ENCODE measurements at places on chromosomes 16 and 17.
A peak's percentile ranks its signal among the peaks of the same experiment; 100 is the strongest.

DNA sequence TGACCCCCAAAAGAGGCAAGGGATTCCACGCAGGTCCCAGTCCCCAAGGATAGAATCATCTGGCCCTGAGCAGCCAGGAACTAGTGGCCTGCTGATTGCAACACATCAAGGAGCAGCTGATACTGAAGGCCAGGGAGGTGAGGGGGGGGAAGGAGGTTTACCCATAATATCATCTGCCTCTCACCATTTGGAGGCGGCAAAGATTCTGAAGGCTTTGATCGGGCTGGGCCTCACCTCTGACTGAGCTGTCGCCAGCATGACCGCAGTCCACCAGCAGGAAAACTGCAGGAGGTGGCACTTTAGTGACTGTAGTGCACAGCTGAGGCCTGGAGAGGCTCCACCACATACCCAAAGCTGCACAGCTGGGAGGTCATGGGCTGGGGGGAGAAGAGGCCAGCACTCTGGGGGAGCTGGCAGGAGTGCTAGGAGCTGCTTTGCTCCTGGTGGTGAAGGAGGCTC, 20.5 kb upstream of the ITGA3 start:
- peak; percentile 68 for DNase-seq

GRCh38 chr17:973053-973452, 6.5 kb downstream of the NXN start:
- no peak for DNase-seq

GRCh38 chr16:3511286-3512180, 10.7 kb downstream of the CLUAP1 start:
- DNase-seq = no peak

DNA sequence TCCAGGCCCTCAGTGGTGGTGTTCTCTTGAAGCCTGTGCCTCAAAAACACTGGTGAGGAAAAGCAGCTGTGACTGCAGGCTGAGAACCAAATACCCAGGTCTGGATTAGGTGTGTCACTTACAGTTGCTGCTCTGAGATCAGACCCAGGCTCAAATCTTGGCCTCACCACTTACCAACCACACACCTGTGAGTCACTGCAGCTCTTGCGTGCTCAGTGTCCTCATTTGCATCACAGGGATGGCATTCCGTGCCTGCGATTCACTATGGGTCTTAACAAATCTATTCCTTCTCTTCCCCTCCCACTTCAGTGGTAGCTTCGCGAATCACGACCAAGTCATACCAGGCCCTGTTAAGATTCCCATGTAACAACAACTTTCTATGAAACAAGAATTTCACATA, 233.4 kb upstream of the HSBP1 start:
- peak; percentile 88 for DNase-seq

DNA sequence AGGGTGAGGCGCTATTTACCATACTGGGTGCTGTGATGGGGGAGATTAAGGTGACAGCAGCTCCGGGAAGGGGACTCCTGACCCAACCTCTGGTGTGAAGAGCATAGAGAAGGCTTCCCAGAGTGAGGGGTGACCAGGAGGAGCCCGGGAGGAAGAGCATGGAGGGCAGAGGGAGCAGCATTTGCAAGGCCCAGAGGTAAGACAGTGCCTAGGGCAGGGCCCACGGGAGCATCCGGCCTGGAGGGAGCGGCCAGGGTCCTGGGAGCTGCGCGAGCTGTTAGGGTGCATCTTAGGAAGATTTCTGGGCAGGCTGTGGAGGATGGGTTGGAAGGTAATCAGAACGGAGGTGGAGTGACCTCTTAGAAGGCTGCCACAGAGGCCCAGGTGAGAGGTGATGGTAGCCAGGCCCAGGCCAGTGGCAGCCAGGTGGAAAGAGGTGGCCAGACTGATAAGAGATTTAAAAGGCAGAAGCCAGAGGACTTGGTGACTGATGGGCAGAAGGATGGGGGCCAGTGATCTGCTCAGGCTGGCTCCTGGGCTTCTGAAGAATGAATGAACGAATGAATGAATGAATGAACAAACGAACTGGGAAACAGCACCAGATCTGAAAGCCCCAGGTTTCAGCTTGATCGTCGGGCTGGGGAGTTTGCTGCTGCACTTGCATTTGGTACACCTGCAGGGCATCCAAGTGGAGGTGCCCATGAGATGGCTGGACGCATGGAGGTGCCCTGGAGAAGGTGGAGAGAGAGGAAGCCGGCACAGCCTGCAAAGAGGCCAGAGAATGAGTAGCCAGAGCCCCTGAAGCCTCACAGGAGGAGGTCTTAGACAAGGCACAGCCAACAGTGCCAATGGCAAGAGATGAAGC, 13.0 kb upstream of the TMEM92 start:
- no peak for DNase-seq

DNA sequence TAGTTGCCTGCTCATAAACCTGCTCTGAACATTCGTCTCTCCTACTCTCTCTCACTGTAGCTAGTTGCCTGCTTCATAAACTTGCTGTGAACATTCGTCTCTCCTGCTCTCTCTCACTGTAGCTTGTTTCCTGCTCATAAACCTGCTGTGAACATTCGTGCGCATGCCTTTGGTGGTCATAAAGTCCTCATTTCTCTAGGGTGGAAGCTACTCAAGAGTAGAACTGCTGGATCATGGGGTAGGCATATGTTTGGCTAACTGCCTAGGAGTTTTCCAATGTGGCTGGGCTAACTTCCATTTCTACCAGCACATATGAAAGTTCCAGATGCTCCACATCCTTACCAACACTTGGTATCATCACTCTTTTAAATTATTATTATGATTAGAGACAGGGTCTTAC, 174.6 kb upstream of the RPH3AL start:
- DNase-seq = no peak

DNA sequence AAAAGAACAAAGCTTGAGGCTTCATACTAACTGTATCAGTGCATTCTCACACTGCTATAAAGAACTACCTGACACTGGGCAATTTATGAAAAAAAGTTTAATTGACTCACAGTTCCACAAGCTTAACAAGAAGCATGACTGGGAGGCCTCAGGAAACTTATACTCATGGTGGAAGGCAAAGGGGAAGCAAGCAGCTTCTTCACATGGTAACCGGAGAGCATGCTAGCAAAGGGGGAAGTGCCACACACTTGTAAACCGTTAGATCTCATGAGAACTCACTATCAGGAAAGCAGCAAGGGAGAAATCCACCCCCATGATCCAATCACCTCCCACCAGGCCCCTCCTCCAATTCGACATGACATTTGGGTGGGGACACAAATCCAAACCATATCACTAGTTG, 25.3 kb downstream of the CTRB2 start:
- no peak for DNase-seq

DNA sequence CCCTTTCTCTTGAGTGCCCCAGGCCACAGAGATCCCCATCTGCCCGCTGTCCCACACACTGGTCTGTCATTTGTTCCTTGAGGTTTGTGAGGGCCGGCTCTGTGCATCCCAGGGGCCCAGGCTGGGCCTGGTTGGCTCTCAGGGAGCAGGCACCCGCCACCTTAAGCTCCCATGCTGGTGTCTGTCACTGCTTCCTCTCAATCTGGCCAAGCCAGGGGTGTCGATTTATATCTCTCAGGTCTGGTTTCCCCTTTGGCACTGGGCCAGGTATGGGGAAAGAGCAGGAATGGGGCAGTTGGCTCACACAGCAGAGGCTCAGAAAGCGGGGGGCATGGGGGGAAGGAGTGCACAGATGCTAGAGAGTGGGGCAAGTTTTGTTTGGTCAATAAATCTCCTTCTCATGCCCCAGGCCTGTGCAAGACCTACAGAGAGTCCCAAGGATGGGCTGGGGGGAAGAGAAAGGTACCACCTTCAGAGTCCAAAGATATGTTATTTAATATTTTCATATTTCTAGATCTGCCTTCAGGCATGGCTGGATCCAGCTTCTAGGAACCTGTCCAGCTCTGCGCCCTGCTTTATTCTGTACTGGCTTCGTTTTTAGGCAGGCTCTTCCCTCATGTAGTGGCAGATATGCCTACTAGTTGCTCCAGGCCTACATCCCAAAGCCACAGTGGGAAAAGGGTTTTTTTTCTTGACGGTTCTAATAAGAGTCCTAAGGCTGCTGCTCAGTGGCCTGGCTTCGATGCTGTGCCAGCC, 34.3 kb downstream of the IL4R start:
- DNase-seq = no peak

- DNase-seq = no peak
Observed at GRCh38 chr17:19570544-19571062, 36.9 kb downstream of the SLC47A1 start.

GRCh38 chr17:2718150-2718938, 6.8 kb upstream of the CLUH start:
- peak; percentile 30 for DNase-seq

GRCh38 chr16:48117217-48118105, 38.3 kb downstream of the ABCC12 start:
- peak; percentile 61 for DNase-seq

DNA sequence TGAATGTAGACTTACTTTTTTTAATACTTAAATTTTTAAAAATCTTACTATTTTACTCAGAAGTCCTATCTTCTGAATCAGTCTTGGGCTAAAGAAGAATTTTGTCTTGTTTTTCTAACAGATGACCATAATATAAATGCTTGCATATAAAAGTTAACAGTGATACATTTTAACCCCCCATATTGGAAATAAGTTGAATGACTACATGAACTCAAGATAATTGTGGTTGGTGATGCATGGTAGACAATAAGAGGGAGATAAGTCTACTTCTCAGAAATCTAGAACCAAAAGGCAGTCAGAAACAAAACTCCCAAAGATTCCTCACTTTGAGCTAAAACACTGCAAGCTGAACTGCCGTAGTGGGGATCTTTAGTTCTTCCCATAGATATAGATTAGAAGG, 868.4 kb upstream of the SOX9 start:
- DNase-seq = no peak

GRCh38 chr16:10728003-10728887, 15.4 kb upstream of the NUBP1 start:
- peak; percentile 32 for DNase-seq

GRCh38 chr16:72833482-72833881, 214.4 kb downstream of the ZFHX3 start:
- no peak for DNase-seq
